WTC11 (cell line): ENCODE measurements at places on chromosomes 5 and 9. TPM values are rescaled to one million over a fixed set of nuclear protein-coding genes. Genes with fewer than 3 reads are reported as not detected.
A peak's percentile ranks its signal among the peaks of the same experiment; 100 is the strongest.

DNA sequence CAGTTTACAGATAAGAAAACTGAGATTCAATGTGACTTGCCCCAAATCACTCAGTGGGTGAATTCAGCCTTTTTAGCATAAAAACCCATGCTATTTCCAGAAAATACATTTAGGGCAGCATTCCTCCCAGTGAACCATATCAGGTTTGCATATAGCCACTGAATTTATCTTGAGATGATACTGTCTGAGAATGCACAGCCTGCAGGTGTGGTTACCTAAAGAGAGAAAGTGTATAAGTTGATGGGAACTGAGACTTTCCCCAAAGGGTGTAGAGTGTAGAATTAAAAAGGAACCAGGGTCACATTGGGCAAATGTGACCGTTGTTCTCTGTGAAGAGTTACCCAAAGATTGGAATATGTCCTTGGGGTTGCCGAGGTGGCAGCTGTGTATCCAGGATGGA, 100.0 kb upstream of the PIK3R1 start:
- no peak for DNase-seq

DNA sequence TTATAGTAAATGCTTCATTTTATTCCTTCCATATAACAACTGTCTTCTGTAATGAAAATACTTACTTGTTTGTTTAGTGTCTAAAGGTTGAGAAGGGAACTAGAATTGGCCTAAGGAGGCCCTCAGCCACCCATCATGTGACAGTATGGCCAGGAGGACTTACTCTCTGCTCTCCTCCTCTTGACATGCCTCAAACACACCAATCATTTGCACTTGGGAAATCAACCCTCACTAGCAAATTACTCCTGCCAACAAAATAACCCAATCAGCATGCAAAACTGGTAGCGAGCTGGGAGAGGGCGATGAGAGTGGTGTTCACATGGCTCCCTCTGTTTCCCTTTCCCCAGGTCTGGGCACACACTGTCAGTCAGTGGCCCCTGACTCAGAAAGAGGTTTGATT, 58.6 kb upstream of the MEF2C start:
- DNase-seq = no peak

DNA sequence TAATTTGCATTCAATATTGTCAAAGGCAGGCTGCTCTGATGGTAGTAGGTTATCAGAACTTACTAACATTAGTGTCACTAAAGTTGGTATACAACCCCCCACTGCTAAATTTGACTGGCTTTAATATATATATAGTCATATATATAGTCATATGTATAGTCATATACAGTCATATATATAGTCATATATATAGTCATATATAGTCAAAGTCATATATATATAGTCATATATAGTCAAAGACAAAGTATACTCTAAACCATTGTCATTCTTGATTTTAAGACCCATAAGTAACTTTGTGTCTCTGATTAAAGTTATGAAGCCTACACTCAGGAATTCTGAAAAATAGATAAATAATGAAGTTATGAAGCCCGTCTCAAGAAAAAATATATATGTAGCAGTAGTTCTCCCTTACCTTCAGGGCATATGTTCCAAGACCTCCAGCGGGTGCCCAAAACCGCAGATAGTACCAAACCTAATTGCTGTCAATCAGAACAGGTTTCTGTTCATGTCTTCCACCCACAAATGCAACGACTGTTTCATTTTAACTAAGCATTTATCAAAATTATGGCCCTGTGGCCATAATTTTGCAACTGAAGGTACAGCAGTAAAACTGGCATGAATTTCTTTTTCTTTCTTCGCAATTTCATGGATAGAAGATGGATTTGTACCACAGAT, 40.1 kb downstream of the TRPM6 start:
- DNase-seq = no peak

GRCh38 chr9:125902214-125902613, 155.0 kb downstream of the PBX3 start:
- no peak for DNase-seq

DNA sequence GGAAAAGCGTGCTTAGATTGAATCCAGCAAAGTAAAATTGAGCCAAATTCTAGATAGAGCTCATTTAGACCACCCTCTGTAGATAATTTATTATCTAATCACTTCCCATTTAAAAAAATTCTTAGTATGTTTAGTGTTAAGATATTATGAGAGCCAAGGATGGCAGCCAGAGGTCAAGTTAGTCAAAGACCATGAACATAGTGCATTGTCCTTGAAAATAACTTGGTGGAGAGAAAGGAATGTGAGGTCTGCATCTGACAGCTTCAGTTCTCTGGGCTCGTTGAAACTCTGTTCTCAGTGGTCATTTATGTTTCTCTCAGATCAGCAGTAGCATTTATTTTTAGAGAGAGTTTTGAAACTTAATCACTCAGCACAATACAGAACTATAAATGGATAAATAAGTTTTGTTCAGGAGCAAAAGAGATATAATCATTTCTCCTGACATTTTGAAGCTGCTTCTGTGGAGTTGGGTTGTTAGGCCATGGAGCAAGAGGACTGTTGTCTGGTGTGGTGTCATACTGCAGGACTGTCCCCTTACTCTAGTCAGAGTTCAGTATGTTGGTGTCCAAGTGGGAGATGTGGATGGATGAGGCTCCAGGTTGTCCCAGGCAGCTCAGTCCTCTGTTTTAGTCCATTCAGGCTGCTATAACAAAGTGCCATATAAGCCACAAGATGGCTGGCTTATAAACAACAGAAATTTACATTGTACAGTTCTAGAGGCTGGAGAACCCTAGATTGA, 337.7 kb downstream of the FBXL7 start:
- no peak for DNase-seq

- DNase-seq = no peak
Measured at GRCh38 chr5:116989995-116990394, 415.4 kb upstream of the SEMA6A start.

DNA sequence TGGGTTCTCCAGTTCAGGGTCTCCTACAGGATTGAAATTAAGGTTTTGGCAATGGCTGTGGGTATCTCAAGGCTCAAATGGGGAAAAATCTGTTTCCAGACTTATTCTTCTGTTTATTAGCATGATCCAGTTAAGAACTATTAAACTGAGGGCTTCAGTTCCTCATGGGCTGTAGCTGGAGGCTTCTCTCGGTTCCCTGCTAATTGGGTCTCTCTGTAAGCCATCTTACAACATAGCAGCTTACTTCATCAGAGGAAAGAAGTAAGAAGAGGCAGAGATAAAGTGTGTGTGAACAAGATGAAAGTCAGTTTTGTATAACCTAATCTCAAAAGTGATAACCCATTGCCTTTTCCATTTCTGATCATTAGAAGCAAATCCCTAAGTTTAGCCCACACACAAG, 391.9 kb downstream of the PSAT1 start:
- no peak for DNase-seq

DNA sequence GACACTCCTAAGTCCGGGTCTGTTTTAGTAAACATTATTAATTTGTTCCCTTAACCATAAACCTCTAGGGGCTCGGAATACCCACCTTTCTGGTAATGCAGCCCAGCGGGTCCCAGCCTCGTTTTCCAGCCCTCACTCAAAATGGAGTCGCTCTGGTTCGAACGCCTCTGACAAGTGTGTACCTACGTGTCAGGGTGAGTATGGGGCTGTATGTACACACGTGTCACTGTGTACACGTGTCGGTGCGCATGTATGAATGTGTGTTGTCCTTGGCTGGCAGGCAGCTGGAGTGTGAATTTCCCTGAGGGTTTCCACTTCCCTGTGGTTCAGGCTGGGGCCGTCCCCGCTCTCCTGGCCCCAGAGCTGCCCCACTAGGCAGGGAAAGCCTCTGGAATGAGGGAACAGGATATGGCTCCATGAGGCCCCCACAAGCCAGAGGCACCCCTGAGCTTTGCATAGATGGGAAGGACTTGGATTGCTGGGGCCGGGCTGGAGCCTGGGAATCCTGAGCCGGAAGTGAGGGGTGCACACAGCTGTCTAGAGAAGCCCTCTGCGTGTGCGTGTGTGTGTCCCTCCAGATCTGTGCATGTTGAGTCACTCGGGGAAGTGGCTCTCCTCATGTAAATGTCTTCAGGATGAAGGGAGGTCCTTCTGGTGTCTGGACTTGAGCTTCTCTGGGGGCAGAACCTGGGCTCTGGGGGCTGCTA, 160.8 kb upstream of the IER5L start:
- no peak for DNase-seq

DNA sequence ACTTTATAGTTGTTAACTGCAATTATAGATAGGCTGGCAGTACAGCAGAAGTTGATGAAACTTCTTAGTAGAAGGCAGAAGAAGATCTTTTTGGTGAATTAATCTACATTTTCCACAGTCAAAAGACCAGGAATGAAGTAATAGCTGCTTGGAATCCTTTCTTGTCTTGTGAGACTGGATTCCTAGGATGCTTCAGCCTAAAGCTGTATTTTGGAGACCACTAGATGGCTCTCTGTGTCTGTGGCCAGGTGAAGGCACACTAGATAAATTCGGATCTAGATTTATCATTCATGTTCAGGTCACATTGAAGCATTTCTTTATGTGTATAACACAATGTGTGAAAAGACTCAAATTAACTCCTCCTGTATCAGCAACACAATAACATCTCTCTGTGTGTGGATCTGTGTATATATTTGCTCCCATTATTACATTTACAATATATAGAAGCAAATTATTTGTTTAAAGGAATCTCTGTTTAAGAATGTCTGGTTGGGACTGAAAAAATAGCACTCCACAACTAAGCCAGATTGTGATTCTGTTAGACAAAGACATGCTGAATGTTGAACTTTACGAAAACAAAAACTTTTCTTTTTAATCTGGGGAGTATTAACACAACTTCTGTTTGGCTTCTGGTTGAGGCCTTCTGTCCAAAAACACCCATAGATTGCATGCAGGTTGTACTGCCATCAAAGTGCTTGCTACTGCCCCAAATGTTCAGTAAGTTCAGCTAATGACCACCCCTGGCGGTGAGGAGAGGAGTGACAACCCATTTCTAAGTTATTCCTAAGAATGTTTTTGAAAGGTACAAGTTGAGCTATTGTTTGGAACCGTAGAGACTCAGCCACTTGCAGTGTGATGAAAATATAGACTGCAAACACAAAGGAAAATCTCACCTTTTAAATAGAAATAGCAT, 10.6 kb downstream of the GRIN3A start:
- peak; percentile 36 for DNase-seq

DNA sequence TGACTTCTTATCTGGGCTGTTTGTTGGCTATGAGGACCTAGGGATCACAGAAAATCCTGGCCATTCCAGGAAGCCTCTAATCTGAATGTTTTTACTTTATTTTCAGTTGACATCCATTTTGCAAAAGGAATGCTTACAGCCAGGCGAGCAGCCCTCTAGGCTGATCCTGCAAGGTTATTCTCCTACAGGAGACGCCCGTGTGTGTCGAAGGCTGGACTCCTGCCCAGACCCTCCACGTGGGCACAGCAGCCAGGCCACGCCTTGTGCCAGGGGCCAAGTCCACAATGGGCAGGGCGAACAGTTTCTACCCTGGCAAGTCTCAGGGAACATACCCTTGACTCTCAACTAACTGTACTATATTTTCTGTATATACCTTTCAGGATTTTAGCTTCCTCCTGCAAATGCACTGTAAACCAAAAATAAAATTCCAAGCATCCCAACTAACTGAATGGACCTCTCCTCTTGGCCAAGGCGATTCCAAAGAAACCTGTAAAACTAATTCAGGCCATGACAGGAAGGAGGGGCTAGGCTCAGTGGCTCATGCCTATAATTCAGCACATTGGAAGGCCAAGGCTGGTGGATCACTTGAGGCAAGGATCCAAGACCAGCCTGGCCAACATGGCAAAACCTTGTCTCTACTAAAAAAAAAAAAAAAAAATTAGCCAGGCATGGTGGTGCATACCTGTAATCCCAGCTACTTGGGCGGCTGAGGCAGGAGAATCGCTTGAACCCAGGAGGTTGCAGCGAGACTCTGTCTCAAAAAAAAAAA, 5.7 kb downstream of the CMBL start:
- DNase-seq = no peak

GRCh38 chr9:115130176-115130575, 12.2 kb upstream of the TNC start:
- DNase-seq = no peak

- no peak for DNase-seq
Measured at GRCh38 chr9:95736891-95737522, 138.5 kb upstream of the ERCC6L2 start.

DNA sequence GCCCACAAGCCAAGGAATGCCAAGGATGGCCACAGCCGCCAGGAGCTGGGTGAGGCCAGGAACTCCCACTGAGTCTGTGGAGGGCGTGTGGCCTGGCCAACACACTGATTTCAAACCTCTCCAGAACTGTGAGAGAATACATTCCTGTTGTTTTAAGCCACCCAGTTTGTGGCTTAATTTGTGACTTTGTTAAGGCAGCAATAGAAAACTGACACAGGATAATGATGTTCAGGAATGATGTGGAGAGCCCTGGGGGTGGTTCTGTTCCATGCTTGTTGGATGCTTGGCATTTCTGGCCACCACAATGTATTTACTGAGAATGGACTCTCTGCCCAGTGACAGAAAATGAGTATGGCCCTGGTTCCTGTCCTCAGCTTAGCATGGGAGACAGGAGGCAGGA, 82.8 kb downstream of the DAP start:
- no peak for DNase-seq

SKIC3 gene
- total RNA-seq = 65.9 to 70.5 TPM (median 69.0 TPM) in 3 replicates

SPINK13 gene
- total RNA-seq = 0.17 TPM in 1 of 3 replicates, not detected in the others

IL5 gene
- not detected in 3 replicates for total RNA-seq
